ENCODE measurements at places on chromosomes 2 and 18.

DNA sequence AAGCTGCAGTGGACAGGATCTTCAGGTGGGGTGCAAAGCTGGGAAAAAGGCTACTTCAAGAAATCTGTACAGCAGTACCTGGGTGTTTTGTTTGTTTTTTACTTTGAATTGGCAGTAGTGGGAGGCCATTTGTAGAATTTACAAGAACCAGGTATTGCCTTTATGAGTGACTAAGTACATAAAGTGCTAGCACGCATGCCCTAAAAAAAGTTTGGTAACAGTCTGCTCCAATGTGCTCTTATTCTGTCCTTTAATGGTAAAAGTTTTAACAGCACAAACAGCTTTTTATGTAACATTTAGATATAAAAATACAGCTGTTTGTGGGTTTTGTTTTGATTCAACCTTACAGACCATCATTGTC is 17.2 kb downstream of the REV1 start:
- DNase-seq = no peak

GRCh38 chr18:49976795-49977560 is 163.6 kb upstream of the ACAA2 start:
- DNase-seq = no peak

DNA sequence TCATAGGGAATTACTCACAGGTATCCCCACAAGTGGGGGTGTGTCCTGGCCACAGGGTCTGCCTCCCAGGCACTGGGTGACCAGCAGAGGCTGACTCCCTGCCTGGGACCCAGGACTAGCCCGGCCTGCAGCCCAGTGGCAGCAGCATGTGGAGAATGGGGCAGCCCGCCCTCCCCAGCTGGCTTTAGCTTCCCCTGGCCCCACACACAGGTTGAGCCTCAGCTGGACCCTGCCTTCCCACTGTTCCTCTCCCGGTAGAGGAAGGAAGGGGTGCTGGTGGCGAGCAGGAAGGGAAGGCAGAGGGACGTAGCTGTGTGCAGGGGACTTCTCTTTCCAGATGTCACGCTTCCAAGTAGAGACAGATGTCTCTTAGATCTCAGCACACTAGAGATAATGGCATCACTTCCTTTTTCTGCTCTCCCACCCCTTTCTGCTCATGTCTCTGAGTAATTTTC is 51.4 kb downstream of the EMILIN2 start:
- no peak for DNase-seq

- no peak for DNase-seq
Observed at GRCh38 chr2:151051574-151052220, 210.0 kb downstream of the RBM43 start.

DNA sequence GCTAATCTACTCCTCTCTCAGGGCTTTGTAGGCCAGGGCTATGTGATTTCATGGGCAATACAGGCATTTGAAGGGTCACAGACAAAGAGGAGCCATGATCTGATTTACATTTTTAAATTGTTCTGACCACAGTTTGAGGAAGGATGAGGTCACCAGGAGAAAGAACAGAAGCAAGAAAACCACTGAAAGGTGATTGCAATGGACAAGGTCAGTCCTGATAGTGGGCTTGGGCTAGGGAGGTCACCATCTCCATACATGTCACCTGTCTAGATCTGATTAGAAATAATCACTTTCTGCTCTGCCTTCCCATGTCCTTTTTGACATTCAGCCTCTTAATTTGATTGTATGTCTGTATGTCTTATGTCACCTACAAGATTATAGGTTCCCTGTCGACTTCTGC is 248.9 kb upstream of the CWC22 start:
- DNase-seq = no peak

GRCh38 chr2:165469417-165469816 is at the start of gene CSRNP3:
CSRNP3 (plus strand) TSS chr2:165469698; CDS start chr2:165595066, 125,368 bp downstream.
- DNase-seq = peak; percentile 86

- no peak for DNase-seq
Observed at GRCh38 chr18:54163453-54163852, 61.0 kb downstream of the MBD2 start.

DNA sequence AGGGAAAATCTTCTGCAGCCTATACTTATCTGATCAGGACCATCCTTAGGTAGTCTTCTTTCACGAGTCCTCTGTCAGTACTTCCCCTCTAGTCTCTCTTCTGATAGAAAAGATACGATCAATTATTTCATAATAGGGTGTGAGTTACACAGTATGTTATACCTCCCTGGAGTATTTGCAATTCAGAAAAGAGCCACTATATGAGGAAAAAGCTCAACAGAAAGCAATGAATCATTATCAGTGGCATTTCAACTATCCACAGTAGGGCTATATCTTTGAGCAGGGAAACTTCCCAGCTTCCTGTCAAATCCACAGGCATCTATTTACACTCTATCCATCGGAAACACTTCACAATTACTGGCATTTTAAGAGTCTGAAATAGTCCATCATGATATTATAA is 105.3 kb upstream of the ACVR2A start:
- no peak for DNase-seq

DNA sequence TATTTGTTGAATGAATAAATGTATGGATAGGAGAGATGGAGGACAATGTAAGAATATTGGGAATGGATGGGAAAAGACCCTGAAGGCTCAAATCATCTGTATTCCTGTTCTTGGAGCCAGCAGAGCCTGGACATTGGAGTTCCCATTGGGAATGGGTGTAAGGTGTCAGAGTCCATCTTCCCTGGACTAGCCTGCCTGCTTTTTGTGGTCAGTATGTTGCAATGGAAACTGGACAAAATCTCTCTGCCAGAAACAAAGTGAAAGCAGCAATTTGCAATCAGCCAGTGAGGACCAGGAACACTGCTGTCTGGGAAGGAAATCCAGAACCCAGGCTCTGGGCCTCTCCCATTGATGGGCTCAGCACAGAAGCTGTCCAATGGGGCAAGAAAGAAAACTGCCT is 83.5 kb upstream of the SKOR2 start:
- DNase-seq = no peak

GRCh38 chr2:100294162-100294497 is 28.2 kb downstream of the LONRF2 start:
- no peak for DNase-seq

DNA sequence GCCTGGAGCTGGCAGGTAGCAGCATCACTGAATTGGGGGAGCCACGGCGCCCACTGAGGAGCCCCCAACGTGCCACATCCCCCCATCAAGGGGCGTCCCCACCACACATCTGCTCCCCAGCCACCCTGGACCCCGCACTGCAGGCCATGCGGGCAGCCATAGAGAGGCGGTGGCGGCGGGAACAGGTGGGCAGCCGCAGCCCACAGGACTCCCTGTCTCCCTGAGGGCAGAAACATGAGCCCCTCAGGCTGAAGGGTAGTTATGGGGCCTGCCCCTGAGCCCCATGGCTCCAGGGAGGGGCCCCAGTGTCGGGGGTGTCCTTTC is 26.6 kb downstream of the CROCC2 start:
- DNase-seq = no peak

DNA sequence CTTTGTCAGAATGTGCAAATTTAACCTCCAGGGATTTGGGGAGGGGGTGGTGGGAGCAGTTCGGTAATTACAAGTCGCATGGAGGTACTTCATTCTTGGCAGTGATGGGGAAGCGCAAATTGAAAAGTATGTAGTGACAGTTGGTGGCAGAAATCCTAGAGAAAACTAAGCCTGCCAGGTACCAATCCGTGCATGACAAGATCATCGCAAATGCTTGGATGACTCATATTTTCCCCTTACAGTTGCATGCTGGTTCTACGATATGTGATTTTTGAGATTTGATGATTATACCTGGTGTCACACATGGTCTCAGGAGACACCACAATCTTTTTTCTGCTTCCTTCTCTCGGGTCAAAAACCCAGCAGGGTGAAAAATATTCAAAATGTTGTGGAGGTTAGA is 479.7 kb upstream of the ID2 start:
- no peak for DNase-seq
